ENCODE measurements at places on chromosomes 2 and 18.

DNA sequence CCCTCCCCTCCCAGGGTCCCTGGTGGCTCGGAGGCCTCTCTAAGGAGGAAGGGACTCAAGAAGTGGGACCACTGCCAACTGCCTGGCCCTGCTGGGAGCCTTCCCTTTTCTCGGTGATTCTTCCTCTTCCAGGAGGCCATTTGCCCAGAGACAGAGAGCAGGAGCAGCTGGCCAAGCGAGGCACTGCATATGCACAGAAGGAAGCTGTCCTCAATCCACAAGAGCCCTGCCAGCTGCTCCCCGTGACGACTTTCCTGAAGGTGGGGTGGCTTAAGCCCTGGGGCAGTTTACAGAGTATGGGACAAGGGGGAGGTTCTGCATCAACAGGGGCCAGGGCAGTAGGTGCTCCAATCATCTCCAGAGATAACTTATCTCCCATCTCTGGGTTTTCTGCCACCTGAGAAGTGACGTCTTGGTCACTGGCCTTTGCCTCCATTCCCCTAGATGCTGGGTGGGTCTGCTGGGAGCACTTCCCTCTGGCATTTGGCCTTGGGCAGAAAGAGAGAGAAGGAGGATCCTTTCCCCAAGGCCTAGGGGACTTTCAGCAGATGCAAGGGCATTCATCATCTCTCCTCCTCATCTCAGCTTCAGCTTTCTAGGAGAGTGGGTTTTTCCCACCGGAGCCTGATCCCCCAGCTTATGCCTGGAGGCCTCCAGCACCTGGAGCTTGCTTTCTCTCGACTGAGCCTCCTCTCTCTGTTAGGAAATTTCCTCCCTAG lies 28.5 kb downstream of the CIB4 start:
- no peak for DNase-seq

DNA sequence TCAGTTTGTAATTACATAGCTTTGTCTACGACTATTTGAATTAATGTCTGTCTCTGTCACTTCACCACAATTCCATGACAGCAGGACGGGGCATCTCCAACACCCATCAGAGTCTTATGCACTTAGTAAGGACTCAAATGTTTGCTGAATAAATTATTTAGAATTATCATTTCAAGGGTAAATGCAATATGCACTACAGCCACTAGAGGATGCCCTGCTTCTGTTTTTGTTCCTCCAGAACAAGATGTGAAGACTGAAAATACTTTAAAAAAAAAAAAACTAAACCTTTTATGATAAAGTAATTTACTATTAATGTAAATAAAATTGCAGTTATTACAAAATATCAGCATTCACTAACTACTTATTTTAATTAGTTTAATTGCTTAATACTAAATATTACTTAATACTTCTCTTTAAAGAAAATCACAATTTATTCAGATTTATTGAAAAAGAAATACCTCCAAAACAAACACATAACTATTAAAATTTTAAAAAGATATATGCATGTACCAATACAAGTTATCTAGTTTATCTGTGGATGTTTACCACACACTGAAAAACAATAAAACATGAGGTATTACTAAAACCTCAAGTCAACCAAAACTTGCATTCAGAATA lies 3.2 kb downstream of the PIGN start:
- DNase-seq, result no peak

DNA sequence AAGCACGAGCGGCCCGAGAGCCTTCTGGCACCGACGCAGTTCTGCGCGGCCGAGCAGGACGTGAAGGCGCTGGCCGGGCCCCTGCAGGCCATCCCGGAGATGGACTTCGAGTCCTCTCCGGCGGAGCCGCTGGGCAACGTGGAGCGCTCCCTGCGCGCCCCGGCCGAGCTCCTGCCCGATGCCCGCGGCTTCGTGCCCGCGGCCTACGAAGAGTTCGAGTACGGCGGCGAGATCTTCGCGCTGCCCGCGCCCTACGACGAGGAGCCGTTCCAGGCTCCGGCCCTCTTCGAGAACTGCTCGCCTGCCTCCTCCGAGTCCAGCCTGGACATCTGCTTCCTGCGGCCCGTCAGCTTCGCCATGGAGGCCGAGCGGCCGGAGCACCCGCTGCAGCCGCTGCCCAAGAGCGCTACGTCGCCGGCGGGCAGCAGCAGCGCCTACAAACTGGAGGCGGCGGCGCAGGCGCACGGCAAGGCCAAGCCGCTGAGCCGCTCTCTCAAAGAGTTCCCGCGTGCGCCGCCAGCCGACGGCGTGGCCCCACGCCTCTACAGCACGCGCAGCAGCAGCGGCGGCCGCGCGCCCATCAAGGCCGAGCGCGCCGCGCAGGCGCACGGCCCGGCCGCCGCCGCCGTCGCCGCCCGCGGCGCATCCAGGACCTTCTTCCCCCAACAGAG lies 70.4 kb downstream of the ARHGEF33 start:
- DNase-seq, result no peak

- no peak for DNase-seq
These were observed 86.0 kb downstream of the FAM210A start for GRCh38 chr18:13640266-13640860.

DNA sequence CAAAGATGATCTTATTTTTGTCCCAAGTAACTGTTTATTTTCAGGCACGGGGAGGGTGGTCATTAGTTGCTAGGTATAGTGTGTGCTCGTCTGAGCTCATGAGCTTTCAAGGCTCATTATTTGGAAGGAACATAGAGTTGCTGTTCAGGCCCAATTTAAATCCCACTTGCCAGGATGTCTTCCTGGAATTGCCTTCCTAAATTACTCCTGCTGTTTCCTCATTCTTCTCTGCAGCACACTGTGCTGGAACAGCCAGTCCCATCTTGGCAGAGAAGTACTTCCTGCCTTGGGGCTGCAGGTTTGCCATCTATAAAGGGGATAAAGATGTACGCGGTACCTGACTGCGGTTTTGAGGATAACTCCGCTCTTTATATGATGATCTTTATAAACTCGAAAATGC lies 37.3 kb downstream of the GREB1 start:
- DNase-seq, result no peak

GRCh38 chr2:160968183-160968582 lies 192.0 kb upstream of the TANK start:
- DNase-seq, result no peak

- DNase-seq, result no peak
These were observed 59.2 kb upstream of the TRIB2 start for GRCh38 chr2:12657560-12657959.

- no peak for DNase-seq
These were observed 20.6 kb downstream of the SLC16A14 start for GRCh38 chr2:230048010-230048671.

DNA sequence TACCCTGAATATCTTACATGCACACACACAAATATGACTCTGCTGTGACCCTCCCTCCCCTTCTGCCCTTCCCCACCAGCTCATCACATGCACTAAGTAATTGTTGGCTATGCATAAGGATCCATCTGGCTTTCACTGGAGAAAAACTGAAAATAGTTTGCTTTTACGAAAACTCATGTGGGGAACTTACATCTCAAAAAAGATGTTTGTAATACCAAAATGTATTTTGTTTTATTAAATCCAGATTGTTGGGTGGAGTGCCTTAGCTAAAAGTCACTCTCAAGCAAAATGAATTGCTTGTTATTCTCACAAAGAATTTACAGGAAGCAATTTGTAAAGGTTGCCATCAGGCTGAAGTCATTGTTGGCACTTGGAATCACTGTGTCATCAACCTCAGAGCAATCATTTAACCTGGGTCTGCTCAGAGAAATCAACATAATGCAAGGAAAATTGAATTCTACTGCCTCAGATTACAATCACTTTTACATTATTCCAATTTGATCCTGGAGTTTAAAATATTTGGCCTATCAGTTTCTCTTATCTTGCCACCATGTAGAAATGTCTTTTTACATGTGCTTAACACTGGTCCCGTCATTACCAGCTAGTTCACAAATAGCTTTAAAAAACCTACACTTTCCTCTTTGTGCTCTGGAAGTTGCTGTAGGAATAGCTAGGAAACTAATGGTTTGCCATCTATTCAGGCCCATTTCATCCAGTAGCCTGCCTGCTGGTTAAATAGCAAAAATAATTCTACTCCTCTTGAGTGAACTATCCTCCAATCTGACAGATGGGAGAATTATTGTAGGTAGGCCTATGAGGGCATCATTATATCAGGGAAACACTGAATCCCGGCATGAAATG lies 90.3 kb upstream of the TMEM17 start:
- no peak for DNase-seq

- no peak for DNase-seq
These were observed 786.6 kb upstream of the CDH2 start for GRCh38 chr18:28963481-28963880.

DNA sequence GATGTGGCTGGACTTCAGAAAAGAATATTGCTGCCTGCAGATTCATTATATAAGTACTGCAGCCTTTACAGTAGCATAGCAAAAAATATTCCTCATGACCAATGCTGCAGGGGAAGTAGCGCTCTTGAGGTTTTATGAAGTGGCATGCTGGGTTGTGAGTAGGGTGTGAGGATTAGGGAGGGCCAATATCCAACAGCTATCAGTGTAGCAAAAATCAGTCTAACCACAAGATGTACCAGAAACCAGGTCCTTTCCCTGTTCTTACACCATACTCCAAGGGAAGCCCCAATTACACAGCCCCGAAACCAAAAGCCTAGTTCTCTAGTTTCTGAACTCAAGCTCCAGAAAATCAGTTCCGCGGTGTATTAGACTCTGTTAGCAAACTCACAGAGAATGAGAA lies 1082.2 kb upstream of the DDX18 start:
- no peak for DNase-seq

GRCh38 chr2:38074764-38075506 lies 1.0 kb downstream of the CYP1B1 start:
- DNase-seq, result no peak

DNA sequence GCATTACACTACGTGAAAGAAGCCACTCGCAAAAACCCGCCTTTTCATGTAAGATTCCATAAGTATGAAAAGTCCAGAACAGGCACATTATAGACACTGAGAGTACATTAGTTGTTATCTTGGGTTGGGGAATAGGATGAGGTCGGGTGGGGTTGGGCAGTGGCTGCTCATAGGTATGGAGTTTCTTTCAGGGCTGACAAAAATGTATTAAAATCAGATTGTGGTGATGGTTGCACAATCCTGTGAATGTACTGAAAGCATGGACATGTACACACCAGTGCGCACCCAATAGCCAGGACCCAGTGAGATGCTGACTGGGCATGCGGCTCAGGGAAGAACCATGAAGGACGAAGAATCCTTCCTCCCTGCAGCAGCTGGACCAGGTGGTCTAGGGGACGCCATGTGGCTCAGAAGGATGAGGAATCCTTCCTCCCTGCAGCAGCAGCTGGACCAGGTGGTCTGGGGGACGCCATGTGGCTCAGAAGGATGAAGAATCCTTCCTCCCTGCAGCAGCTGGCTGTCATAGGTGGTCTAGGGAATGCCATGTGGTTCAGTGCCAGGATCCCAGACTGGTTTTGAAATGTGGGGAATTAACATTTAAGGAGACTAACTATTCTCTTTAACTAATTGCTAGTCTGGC lies 50.1 kb downstream of the MBP start:
- DNase-seq, result no peak

DNA sequence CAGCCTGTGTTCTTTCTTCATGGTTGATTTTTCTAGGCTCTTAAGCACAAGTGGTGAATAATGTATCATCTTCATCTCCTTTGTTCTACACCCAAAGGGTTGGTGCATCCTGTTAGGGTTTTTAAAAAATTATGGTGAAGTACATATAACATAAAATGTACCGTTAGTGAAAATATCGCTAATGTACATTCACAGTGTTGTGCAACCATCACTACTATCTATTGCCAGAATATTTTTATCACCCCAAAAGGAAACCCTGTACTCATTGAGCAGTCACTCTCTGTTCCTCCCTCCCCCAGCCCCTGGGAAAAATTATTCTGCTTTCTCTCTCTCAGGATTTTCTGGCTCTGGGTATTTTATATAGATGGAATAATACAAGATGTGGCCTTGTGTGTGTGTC lies 98.5 kb downstream of the PRKCE start:
- DNase-seq, result no peak

- DNase-seq, result no peak
These were observed 6.2 kb downstream of the SEPTIN2 start for GRCh38 chr2:241321886-241322285.

Measured in vagina (tissue), 2 donors.